Ovary (tissue), 10 donors: ENCODE measurements at places on chromosomes 11 and 22. TPM values are rescaled to one million over a fixed set of nuclear protein-coding genes. Genes with fewer than 3 reads are reported as not detected.

DNA sequence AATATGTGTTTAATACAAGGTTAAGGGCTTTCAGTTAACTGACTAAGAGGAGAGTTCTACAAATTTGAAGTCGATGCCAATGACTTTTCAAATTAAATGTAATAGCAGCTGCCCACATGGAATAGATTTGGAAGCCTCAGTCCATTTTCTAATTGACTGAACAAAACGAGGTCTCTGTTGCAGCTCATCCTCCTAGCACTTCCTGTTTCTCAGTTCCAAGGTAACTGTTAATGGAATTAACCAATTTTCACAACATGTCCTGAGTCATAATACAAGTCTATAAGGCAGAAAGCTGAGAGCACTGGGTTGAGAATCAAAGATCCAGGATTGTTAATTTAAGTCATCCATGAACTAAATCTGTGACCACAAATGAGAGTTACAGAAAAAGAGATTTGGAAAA, 177.2 kb downstream of the OPCML start:
- no peak overlapping the region for H3K27ac ChIP-seq
- H3K4me3 ChIP-seq = no peak overlapping the region
- no peaks in the 10 kb centered on the region for H3K27me3 ChIP-seq

DNA sequence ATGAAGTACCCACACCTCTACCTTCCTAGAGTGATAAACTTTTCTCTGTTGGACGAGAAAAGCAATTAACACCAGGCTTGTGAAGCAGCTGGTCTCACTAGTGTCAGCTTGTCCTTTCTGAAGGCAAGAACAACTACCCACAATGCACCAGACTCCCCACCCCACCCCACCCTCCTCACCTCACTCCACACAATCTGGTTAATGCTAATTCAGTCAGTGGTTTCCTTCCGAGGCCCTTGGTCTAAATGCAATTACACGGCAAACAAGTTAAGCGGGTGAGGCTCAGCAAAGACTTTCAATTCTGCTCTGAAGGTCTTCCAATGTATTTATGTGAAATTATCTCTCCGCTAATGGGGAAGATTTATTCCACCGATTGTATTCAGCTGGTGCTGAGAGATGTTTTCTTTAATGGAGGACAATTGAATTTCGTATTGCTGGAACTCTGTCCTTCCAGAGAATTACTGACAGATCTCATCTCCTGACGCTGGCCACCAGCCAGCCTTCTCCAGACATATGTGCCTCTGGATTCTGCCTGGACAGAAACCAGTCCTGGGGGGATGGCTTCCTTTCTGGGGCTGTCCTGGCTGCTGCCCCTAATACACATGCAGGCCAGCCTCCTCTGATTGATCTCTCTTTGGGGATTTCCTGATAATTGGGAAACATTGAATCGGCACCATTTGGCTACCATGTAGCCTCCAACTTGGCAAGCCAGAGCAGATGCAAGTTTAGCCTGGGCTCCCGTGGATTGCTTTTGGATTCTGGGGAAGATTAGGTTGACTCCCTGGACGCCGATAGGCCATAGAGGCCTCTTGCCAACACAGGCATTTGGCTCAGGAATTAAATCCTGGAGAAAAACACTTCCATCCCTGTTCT, 165.8 kb upstream of the NARS2 start:
- no peaks in the 10 kb centered on the region for H3K36me3 ChIP-seq
- H3K4me1 ChIP-seq = no peaks in the 10 kb centered on the region
- no peaks in the 10 kb centered on the region for H3K27me3 ChIP-seq
- no peak for DNase-seq
- no peak overlapping the region for H3K27ac ChIP-seq
- no peak overlapping the region for H3K4me3 ChIP-seq

DNA sequence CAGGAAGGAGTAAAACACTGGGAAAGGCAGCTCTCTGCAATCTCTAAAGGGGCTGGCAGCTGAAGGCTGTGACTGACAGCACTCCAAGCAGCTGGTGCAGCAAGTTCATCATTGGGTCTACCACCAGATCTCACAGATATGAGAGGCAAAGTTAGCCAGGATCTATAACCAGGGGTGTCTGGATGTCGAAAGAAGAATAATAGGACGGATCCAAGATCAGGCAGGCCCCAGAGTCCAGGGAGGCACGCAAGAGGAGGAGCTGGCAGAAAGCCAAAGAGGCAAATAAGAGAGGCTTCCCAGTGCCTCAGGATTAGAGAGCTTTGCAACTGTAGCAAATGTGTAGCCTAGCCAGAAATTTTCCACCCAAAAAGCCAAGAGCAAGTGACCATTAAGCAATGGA, 77.1 kb downstream of the RBMXL2 start:
- no peak overlapping the region for H3K4me3 ChIP-seq
- H3K4me1 ChIP-seq = no peaks in the 10 kb centered on the region
- no peaks in the 10 kb centered on the region for H3K27me3 ChIP-seq
- no peaks in the 10 kb centered on the region for H3K36me3 ChIP-seq

- H3K4me1 ChIP-seq = peaks cover 4% of the 10 kb centered on the region
- H3K27me3 ChIP-seq = no peaks in the 10 kb centered on the region
- DNase-seq = peak; percentile 71
- H3K27ac ChIP-seq = peak overlapping the region; percentile 99
- no peaks in the 10 kb centered on the region for H3K36me3 ChIP-seq
Observed at GRCh38 chr11:32893343-32894148, 935 bp downstream of the QSER1 start.

GRCh38 chr22:50531546-50531961, 1.7 kb upstream of the TYMP start:
- no peak for DNase-seq
- no peak overlapping the region for H3K27ac ChIP-seq
- no peaks in the 10 kb centered on the region for H3K36me3 ChIP-seq
- H3K27me3 ChIP-seq = peaks cover 6% of the 10 kb centered on the region
- H3K4me3 ChIP-seq = peak overlapping the region; percentile 37
- H3K4me1 ChIP-seq = peaks cover 23% of the 10 kb centered on the region

GRCh38 chr11:14942745-14943144, 29.4 kb downstream of the CALCA start:
- no peaks in the 10 kb centered on the region for H3K36me3 ChIP-seq
- DNase-seq = no peak
- H3K27me3 ChIP-seq = no peaks in the 10 kb centered on the region
- no peak overlapping the region for H3K4me3 ChIP-seq
- H3K4me1 ChIP-seq = no peaks in the 10 kb centered on the region

DNA sequence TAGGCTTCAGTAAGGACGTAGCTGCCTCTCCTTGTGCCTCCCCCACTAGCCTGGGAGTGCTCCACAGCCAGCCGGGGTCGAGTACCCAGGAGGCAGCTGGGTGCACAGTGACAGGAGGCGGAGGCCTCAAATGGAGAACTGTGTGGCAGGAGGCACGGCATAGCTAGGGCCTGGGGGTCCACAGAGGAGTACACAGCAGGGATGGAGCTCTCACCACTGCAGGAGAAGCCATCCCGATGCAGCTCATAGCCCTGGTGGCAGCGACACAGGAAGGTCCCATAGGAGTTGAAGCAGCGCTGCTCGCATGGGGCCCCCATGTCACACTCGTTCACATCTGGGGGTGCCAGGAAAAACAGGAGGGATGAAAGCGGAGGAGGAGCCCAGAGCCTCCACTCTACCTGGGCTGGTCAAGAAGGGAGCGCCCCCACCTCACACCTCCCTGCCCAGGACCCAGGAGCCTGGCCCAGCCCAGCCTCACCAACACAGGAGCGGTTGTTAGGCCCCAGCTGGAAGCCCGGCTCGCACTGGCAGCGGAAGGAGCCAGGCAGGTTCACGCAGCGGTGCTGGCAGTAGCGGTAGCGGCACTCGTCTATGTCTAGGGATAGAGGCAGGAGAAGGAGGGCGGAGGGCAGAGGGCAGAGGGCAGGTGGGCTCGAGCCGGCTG, 2.8 kb downstream of the EFEMP2 start:
- no peak overlapping the region for H3K4me3 ChIP-seq
- no peak for DNase-seq
- H3K27ac ChIP-seq = no peak overlapping the region
- no peaks in the 10 kb centered on the region for H3K27me3 ChIP-seq
- H3K4me1 ChIP-seq = peaks cover 4% of the 10 kb centered on the region

CCDC81 gene
- 2.1 TPM for total RNA-seq

DNA sequence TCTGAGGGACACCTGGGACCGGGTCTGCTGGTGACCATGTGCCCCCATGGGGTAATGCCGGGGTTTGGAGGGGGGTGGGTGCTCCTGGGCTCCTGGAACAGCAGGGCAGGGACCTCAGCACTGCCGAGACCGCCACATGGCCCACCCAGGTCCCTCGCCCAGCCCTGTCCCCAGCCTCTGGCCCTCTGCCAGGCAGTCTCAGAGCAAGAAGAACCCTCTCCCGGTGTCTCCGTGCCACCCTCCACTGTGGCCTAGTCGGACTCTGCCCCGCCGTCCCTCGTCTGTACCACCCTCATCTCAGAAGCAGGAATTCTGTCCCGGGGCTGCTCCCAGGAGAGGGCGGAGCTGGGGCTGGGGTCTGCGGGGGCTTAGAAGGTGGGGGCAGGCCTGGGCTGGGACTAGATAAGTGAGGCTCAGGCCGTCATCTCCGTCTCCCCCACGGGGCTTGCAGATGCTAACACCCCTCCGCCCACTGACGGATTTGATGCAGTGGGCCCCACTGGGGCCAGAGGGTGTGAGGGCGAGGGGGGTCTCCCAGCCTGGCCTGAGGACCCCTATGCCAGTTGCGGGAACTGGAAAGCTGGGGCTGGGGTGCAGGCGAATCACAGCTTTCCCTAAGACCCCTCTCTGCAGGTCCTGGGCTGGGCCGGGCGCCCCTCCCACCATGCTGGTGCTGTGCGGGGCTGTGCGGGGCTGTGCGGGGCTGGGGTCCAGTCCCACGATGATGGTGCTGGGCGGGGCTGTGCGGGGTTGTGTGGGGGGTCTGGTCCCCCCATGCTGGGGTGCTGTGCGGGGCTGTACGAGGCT, 1.1 kb downstream of the MUC5AC start:
- H3K4me1 ChIP-seq = no peaks in the 10 kb centered on the region
- DNase-seq = no peak
- H3K27me3 ChIP-seq = no peaks in the 10 kb centered on the region
- H3K36me3 ChIP-seq = no peaks in the 10 kb centered on the region
- H3K4me3 ChIP-seq = no peak overlapping the region
- H3K27ac ChIP-seq = no peak overlapping the region

GRCh38 chr11:67503119-67504004, 1.8 kb downstream of the PITPNM1 start:
- no peaks in the 10 kb centered on the region for H3K36me3 ChIP-seq
- H3K4me3 ChIP-seq = no peak overlapping the region
- no peaks in the 10 kb centered on the region for H3K27me3 ChIP-seq
- H3K27ac ChIP-seq = no peak overlapping the region

- H3K27me3 ChIP-seq = no peaks in the 10 kb centered on the region
- DNase-seq = no peak
- H3K4me1 ChIP-seq = no peaks in the 10 kb centered on the region
- no peak overlapping the region for H3K4me3 ChIP-seq
Observed at GRCh38 chr22:36055376-36056295, 27.0 kb upstream of the RBFOX2 start.

GRCh38 chr11:119416606-119417580, 6.1 kb downstream of the THY1 start:
- peaks cover 4% of the 10 kb centered on the region for H3K4me1 ChIP-seq
- H3K4me3 ChIP-seq = no peak overlapping the region
- H3K27me3 ChIP-seq = no peaks in the 10 kb centered on the region
- no peak overlapping the region for H3K27ac ChIP-seq

TRIM49 gene
- not detected for total RNA-seq
